ENCODE measurements at places on chromosomes 3 and 15.

GRCh38 chr15:43346305-43346704 is 15.9 kb upstream of the LCMT2 start:
- no peak for DNase-seq

DNA sequence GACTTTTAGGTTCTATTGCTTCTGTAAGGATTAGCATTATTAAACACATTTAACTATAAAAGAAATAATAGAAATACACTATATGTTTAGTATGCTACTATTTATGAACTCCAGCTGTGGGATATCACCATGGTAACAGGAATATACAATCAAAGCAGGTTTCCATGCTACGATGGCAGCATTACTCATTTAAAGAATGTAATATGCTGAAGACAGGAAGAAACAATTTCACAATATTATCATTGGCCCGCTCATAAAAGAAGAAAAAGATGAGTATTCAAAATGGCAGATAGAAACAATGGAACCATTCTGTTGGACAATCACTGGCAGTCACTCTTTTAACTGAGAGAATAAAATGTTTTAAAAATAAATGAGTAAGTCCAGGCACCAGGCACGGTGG is 153.4 kb downstream of the CBLB start:
- DNase-seq: peak; percentile 90

DNA sequence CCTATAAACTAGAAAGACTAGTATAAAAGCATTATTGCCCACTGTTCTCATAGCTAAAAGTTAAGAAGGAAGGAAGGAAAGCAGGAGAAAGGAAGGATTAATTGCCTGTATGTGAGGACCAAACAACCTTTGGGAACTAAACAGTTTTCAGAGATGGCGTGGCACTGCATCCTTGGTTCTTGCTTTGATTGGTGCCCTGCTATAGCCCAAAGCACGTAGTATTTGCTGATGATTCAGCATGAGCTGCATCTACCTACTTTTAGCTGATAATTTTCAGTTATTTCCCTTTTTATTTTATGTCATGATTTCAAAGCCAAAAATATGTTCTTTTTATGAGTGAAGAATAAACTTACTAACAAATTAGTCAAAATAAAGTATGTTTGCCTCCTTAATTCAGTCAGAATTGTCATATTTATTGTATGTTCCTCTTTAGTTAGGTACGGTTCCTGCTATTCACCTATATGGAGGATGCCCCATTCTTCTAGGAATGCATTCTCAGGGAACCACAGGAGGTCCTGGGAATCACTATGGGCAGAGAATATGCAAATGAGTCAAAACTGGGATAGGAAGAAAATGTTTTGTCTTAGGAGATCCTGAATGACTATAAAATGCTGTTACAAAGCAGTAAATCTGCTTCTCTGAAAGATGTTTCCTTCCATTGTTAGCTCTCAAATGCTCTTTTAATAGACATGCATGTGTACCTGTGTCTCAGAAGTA is 65.4 kb upstream of the THSD4 start:
- DNase-seq: no peak

DNA sequence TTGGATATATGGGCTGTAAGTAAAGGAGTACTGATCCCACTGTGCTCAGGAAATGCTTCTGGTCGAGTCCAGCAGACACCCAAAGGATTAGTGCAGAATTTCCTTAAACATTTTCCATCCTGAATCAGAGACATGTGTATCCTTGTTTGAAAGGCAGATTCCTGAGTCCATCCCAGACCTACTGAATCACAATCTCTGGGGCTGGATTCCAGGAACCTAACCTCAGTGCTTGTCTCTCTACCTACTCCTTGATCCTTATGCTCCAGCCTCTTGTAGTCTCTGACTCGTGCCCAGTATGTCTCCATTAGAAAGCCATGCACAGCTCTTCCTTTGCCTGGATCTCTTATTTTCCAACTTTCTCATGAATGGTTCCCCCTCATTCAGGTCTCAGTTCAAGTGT is 585.8 kb downstream of the NLGN1 start:
- DNase-seq: no peak

DNA sequence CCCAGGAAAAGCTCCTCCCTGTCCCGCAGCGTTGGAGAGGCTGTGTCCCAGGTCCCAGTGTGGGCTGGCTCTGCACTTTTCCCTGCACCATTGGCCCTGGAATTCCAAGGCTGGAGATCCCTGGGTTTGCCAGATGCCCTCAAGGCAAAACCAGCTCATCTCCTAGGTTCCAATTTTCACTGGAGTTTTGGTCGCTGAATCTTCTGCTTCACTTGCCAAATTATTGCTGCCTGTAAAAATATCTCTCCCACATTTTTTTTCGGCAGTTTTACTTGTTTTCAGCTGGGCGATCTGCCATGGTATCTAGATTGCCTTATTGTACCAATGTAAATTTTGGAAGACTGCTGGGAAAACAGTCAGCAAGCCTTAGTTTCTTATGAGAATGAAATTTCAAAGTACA is 150.9 kb upstream of the ATP10A start:
- no peak for DNase-seq

DNA sequence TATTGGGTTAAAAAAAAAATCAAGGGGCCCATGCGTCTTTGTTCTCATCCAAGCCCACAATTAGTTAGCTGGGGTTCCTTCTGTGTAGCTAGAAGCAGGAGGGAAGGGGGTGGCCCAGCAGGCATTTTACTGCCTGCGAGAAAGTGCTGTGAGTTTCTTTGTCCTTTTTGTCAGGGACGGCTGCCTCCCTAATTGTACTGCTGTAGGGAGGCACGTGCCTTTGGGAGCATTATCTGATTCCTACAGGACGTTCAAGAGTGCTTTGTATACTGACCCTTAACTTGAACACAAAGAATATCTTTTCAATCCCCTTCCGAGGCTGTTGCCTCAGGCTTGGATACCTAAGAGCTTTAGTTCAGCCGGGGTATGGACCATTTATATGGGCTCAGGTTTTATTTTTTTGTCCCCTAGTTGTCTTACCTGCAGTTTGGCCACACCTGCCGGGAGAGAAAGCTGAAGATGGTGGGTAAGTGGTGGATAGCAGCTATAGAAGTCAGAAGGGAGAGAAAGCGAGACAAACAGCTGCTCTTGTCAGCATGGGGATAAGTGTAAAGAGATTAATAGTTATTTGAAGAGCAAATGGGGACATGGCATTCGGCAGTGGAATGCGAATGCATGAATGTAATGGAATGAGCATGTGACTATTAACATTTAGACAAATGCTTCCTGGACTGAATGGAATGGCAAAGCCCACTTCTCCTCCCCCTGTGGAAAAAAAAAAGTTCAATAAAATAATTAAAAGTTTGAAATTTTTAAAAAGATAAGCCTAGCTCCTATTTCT is 175.2 kb downstream of the TP63 start:
- peak; percentile 55 for DNase-seq

- DNase-seq: peak; percentile 29
Observed at GRCh38 chr15:83207660-83208366, at the start of gene HDGFL3. Gene HDGFL3, minus strand, starts transcription at chr15:83207823. Its CDS starts 409 bp downstream, at chr15:83207414.

- DNase-seq: no peak
Observed at GRCh38 chr3:183631715-183632114, 3.7 kb upstream of the KLHL24 start.

Measured in foreskin melanocyte (primary cell).